ENCODE measurements at places on chromosomes 7 and 10. TPM values are rescaled to one million over a fixed set of nuclear protein-coding genes. Genes with fewer than 3 reads are reported as not detected.

DNA sequence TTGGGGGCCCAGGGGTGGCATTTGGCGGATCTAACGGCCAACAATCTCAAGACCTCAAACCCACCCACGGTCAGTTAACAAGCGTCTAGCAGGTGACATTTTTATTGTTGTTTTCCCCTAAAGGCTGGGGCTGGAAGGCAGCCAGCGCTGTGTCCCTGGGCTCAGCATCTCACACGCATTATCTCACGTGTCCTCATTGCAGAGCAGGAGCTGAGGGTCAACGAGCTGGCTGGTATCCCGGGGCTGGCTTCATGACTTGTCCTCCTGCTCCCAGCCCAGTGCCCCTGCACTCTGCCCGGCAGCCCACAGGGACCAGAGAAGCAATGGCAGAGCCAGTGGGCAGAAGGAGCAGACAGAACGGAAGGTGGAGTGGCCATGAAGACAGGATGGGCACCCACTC, 54.4 kb upstream of the TMEM273 start:
- no peak for DNase-seq

DNA sequence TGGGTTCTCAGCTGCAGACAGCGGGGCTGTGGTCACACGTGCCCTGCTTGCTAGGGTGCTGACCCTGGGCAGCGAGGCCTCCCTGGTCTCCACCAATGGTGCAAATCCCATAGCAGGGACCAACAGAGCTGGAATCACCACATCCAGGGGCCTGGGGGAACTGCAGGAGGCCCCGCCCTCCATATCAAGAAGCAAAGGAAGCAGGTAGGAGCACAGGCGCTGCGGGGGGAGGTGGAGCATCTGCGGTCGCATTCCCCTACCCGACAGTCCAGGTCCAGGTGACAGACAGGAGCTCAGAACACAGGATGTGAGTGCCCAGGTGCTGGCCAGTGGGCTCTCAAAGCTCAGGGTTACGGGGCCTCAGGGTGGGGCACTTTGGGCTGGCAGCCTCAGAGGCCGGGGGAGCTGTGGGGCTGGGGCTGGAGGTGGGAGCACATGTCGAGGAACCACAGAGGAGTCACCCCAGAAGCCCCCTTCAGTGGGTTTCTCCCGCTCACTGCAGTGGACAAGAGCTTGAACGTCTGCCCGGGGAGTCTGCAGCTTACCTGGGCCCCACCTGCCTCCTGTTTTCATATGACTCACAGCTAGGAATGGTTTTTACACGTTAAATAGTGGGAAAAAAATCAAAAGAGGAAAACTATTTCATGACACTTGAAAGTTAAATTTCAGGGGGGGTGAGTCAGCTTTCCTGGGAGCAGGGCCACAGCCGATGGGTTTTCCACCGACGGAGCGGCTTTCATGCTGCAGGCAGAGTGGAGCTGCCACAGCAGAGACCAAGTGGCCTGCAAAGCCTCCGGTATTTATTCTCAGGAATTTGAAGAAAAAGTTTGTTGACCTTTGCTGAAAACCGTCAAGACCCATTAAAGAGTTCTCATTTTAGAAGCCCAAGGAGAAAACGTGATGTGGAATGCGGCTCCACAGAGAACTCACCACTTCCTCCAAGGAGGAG, 148.7 kb upstream of the PPP2R2D start:
- DNase-seq = no peak

DNA sequence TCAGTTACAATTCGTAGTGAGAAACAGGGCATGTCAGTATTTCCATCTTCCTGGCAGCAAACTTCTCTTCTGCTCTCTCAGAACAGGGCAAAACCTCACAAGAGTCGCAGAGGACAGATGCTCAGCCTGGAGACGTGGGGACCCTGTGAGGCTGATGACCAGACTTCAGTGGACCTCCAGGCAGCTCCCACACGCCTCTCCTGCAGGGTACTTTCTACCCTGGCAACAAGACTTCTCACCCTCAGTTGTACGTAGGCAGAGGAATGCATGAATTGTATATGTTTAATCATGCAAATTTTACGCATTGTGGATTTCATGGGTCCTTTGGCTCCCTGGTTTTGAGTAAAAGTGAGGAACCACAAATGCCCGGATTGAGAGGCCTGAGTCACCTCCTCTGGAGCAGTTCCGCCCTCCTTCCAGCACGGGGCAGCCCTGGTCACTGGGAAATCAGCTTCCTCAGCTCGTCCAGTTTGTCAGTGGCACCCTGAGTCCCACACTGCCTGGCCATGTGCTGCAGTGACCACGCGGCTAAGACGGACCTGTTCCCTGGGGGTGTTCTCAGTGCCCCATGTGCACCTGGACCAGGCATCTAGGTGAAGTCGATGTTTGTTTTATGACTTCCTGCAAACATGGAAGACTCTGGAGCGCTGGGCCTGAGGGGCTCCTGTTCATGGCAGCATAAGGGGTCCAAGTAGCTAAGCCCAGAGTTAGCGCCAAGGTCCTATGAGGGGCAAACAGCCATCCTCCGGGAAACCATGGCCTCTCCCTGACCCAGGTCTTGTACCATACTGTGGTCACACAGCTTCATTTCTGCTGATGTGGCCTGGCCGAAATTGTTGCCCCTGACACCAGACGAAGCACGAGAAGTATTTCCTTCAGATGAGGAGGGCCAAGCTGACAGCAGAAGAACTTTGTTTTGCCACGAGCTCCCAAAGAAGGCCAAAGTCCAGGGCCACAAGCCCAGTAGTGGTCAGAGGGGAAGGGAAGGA, 165.1 kb downstream of the TNS3 start:
- DNase-seq = no peak

- no peak for DNase-seq
Observed at GRCh38 chr7:100745184-100745583, 11.8 kb downstream of the ZAN start.

METTL2B gene
- total RNA-seq = 37.9 TPM

DNA sequence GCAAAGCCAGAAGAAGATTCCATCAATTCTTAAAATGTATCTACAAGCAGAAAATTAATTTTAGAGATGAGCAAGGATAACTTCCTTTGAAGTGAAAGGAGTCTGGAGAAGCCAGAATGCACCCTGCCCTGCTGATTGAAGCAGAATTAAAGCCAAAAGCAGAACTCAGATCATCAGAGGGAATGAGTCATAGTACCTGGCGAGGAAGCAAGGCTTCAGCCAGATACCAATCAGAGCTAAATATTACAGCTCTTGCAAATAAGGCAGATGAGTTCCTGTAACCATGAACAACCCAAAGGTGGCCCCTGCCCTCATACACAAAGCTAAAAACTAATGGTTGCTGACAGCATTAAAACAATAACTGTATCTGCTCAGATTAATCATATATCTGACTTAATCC, 10.4 kb downstream of the HTR7 start:
- DNase-seq = no peak

DNA sequence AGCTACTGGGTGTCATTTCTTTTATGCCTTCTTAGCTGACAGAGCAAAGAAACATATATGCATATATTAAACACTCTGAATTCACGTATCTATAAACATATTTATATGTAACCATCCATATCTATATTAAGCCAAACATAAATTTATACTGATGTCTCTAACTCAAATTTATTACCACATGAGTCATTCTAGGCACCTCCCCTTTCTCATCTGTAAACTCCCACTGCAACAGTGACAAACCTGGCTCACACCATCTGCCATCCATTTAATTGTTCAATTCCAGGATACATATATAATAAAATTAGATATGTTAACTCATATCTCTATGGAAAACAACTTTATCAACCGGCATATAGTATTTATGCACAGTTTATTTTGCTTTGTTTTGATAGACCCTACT, 722.3 kb downstream of the SORCS1 start:
- DNase-seq = no peak

TFR2 gene
- total RNA-seq = 2.9 TPM

PPRC1 gene
- total RNA-seq = 8.6 TPM

- DNase-seq = no peak
Observed at GRCh38 chr10:20091698-20092097, 275.5 kb downstream of the PLXDC2 start.

DNA sequence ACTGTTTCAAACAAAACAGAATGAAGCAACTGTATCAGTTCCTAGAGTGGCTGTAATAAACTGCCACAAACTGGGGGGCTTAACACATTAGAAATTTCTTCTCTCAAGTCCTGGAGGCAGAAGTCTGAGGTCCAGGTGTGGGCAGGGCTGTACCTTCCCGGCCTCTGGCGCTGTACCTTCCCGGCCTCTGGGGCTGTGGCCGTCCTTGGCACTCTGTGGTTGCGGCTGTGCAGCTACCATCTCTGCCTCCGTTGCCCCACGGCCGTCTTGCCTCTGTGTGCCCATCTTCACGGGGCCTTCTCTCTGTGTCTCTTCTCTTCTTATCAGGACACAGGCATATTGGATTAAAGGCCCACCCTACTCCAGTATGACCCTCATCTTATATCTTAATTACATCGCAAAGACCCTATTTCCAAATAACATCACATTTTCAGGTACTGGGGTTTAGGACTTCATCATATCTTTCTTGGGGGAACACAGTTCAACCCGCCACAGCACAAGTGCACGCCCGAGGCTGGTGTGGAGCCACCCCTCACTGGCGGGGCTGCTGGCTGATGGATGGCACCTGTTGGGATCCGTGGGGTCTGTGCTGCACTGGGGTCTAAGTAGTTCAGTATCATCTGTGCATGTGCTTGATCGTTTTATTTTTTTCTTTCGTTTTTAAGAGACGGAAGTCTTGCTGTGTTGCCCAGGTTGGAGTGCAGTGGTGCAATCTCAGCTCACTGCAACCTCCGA, 123.2 kb downstream of the ACTR3B start:
- no peak for DNase-seq

DNA sequence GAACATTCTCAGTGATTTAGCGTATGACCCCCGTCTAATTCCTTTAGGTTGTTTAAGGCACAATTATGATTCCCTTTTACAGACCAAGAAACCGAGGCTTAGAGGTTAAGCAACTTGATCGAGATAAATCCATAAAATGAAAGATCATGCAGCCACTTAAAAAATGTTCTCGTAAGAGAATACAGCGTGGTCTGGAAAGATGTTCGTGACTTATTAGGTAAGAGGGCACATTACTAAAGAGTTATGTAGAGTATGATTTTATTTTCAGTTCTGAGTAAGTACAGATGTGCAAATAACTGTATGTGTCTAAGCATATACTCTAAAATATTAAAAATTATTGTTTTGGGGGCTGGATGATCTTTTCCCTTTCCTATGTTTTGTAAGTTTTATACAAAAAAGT, 575.1 kb downstream of the PARD3 start:
- DNase-seq = no peak

GRCh38 chr7:65796205-65796604, 76.7 kb upstream of the VKORC1L1 start:
- DNase-seq = no peak

DNA sequence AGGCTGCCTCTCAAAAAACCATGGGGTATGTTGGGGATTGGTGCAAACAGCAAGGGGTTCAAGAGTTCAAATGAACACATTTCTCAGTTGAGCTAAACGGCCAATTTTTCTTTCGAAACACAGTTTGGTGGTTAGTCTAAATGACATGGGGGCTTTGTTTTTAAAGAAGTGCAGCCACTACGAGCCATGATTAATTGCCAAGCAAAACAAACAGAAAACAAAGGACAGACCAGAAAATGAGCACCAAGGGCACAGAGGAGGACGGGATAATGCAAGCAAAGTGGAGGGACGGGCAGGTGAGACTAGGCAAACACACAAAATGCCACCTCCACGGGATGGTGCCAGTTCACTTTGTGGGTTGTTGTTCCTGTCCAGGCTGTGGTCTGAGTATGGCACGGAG, 64.5 kb upstream of the PDLIM1 start:
- DNase-seq = no peak

PRF1 gene
- not detected for total RNA-seq

DNA sequence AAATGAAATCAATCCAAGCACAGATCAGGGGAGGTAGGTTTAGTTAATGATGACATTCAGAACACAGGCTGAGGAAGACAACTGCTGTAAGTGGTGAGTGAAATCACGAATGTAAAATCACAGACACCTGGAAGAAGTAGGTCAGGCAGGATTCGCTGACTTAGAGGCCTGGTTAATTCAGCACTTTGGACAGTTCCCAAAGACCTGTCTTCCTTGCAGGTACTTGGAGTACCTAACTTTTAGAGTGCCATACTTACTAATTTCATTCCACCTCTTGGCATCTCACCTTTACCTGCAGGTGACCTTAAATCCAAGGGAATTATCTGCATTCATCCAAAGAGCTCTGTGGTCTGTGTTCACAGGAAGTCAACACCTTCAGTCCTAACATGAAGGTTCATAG, 822.3 kb downstream of the PHTF2 start:
- DNase-seq = no peak

GRCh38 chr10:83354456-83354855, 784.9 kb upstream of the GHITM start:
- no peak for DNase-seq

GRCh38 chr7:87152897-87153641, 816 bp downstream of the DMTF1 start:
- no peak for DNase-seq

DNA sequence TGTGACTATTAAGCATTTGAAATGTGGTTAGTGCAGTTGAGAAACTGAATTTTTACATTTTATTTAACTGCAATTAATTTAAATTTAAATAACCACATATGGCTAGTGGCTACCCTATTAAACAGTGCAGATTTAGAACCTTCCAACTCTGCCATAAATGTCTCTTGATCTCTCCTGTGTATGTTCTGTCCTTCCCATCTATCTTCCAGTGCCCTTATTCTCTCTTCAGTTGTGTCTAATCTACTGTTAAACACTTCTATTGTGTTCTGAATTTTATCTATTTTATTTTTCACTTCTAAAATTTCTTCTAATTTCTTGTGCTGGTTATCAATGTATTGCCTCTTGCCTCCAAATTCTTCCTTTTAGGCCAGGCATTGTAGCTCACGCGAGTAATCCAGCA, 105.0 kb downstream of the CUL2 start:
- no peak for DNase-seq

DNA sequence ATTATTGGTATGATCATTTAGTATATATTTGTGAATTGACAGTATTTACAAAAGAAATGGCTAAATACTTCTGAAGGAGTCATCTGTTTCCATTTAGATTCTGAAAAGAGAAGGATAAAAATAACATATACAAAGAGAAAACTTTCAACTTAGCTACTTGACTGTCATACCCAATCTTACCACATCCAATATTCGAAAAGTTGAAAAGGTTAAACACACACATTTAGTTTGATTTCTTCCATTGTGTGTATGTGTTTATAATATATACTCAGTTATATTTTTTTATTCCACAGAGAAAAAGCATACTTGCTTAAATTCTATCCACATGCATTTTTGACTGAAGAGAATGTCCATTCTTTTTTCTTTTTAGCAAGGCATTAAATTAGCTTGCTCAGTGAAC, 470.7 kb downstream of the TFEC start:
- DNase-seq = no peak

GRCh38 chr7:90749774-90750173, 153.7 kb downstream of the CDK14 start:
- DNase-seq = no peak

- DNase-seq = peak; percentile 48
Observed at GRCh38 chr10:52313933-52314821, at the start of gene DKK1. TSS of gene DKK1 (plus strand) at chr10:52314281. CDS start at chr10:52314435, 154 bp downstream.

DNA sequence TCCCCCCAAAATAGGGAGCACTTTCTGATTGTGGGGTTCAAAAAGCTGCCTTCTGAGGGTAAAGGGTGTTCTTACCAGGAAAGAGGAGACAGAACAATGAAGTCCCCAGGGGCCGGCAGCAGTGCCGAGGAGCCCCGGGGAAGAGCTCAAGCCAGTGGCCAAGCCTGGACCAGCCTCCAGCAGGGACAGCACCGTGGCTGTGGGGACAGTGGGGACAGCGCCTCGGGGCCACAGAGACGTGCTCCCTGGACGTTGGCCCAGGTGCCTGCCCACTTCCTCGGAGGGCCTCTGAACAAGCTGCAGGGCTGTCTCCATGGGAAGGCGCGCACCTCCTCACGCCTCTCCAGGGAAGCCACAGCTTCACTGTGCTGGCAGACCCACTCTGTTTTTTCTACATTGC, 312.6 kb downstream of the PTPRN2 start:
- no peak for DNase-seq
